ENCODE measurements at places on chromosomes 7 and 10.

DNA sequence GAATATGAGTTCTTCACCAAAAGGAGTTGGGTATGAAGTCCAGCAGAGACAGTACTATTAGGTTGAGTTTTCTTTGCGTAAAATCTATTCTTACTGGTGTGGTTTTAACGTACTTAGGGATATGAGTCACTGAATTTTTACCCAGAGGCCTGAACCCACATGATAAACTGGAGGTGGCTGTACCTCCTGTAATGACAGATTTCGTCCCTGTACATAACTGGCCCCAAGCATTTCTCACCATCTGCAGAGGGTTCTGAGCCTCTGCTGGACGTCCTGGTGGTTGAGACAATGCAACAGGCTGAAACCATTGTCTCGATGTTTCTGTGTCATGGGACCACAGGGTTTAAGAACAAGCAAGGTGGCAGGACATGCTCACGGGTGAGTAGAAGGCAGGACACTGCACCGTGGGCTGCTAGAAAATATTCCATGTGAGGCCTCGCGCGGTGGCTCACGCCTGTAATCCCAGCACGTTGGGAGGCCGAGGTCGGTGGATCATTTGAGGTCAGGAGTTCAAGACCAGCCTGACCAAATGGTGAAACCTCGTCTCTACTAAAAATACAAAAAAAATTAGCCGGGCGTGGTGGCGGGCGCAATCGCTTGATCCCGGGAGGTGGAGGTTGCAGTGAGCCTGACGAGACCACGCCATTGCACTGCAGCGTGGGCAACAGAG, 233.9 kb downstream of the DNAJB6 start:
- no peak for DNase-seq

DNA sequence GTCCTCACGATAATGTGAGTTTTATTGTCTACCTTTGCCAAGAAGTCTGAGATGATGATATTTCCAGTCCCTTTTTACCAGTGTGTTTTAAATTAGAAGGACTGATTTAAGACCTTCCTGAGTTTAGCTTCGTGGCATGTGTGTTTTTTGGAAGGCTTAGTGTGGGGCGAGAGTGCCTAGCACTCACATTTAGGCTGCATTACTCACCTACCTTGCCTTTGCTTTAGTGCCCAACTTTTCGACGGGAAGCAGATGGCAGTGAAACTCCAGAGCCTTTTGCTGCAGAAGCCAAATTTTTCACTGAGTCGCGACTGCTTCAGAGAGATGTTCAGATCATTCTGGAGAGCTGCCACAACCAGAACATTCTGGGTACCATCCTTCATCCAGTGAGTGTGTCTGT, 50.9 kb downstream of the SND1 start:
- no peak for DNase-seq

DNA sequence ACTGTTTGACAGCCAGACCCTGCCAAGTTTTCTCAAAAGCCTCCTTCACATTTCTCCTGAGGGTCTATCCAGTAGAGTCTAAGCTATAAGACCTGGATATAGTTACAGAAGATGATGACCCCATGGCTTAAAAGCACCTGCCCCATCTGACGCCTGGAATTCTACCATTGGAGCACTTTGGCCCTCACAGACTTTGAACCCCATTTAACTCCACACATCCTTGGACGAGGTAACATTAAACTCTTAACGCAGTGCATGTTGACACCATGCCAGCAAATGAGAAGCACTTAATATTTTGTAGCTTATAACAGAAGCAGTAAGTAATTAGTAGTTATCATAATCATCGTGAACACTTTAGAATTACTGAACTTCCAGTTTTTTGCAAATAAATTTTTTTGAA, 61.9 kb upstream of the SMNDC1 start:
- DNase-seq = no peak

- no peak for DNase-seq
Measured at GRCh38 chr10:17835688-17836087, 26.5 kb downstream of the MRC1 start.

DNA sequence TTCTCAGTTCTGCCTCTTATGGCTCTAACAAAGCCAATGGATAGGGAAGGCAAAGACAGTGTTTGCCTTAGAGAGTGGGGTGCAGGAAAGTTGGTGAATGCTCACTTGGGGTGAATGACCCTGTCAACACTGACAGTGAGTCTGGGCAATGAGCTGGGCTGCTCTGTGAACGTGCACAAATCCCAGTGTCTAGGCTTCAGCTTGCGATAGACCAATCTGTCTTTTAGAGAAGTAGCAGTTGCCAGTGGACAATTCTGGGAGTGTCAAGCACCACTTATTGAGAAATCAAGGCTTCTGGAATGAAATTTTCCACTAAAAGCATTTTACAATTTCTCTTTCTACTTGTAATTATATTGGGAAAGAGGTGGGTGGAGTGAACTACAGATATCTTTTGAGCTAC, 141.4 kb downstream of the HERPUD2 start:
- DNase-seq = no peak
